T47D (cell line): ENCODE measurements at places on chromosomes 5 and 9.

- DNase-seq = no peak
Observed at GRCh38 chr9:137321726-137322361, 19.8 kb upstream of the NRARP start.

- DNase-seq = no peak
Observed at GRCh38 chr5:132301344-132302271, 7.4 kb downstream of the SLC22A4 start.

DNA sequence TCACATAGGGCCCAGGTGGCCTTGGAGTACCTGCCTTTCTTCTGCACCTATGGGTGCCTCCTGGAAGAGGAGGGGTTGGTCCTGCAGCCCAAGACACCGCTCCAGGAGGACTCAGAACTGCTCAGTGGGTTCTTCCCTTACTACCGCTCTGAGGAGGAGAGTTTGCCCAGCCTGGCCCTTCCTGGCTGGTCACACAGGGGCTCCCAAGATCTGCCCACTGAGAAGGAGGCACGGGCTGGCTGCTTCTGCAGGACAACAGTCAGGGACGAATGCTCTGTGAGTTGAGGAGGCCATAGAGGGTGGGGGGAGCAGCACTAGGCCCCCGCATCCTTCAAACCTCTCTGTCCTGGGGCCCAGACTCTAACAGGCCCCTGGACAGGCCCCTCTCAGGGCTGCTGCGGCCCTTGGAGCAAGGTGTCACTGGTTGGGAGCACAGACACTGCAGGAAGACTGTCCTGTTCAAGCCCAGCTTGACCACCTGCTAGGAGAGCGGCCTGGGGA lies 9.9 kb upstream of the SLC25A48 start:
- no peak for DNase-seq

- no peak for DNase-seq
Observed at GRCh38 chr9:127909839-127910273, 7.0 kb downstream of the ST6GALNAC4 start.

- no peak for DNase-seq
Observed at GRCh38 chr9:37977851-37978480, 74.0 kb upstream of the SLC25A51 start.

GRCh38 chr9:126652140-126652582 lies 38.4 kb downstream of the LMX1B start:
- no peak for DNase-seq

- DNase-seq = no peak
Observed at GRCh38 chr5:156376751-156377150, 49.8 kb downstream of the SGCD start.

DNA sequence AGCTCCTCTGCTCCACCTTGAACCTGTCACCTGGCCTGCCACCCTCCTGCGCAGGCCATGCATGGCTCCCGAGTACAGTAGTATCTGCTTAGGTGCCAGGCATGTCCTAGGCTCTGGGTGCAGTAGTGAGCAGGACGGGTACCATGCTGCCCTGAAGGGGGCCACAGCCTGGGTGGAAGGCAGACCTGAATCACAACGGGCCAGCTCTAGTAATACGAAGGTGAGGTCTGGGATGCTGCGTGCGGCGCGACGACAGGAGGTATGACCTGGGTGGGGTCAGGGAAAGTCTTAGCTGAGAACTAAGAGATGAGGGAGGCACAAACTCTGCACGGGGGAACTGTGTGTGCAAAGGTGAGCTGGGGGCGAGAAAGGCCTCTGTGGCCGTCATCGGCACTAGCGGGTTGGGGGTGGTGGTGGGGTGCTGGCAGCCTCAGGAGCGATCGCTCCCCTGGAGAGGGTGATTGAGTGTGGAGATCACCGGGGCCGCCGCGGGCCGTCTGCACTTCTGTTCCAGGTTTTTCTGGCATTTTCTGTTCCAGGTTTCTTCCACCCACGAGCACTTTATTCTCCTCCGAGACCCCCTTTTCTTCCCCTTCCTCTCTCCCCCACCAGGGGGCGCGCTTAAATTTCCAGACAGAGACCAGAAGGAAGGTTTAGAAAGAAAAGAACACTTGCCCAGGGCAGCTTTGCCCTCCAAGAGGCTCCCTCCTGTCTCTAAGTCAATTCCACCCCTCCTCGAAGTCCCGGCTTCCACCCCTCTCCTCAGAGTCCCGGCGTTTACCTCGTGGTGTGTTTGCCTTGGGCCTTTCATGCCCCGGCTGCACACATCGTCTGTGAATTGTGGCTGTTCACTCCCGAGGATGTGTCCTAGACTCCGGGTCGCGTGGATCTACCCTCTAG lies 15.1 kb downstream of the PDLIM4 start:
- DNase-seq = peak; percentile 75

- DNase-seq = no peak
Observed at GRCh38 chr5:169583101-169583423, 511 bp upstream of the SPDL1 start.

GRCh38 chr5:54692631-54693030 lies 175.1 kb downstream of the SNX18 start:
- no peak for DNase-seq

GRCh38 chr9:88664773-88665172 lies 129.8 kb downstream of the NXNL2 start:
- DNase-seq = no peak

DNA sequence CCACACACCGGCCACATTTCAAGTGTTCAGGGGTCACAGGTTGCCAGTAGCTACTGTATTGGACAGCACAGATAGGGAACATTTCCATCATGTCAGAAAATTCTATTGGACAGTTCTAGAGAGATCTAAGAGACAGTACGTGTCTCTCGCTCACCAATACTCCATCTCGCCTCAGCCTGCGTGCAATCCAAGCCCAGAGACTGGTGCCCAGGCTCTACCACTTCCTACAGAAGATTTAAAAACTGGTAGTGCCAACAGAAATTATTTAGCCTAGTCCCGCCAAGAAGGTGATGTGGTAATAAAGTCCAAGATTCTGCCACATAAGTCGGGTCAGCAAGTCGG lies 390 bp upstream of the SNX2 start:
- no peak for DNase-seq

DNA sequence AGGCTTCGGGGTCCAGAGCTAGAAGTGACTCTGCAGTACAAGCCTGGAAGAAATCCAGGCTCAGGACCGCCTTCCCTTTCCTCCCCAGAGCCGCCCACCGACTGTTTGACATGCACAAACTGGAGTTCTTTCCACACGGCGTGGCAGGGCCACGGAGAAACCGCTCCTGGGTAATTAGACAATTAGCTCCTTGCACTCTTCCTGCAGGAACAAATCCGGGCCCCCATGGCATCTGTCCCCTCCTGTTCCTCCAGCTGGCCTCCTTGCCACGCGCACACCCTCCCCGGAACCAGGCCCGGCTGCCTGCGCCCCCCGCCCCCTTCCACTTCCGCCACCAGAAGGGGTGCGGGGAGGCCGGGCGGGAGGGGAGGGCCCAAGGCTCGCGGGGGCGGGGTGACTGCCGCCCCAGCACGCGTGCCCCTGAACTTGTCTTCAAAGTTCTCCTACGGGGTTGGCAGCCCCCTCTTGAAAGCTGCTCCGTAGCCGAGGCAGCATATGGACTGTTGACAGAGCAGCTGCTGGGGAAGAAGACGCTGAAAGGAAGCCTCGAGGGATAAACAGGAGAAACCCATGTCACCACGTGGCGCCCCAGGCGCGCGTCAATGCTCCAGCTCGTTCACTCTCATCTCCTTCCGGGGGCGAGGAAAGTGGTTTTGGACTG lies 74.3 kb downstream of the SEC61B start:
- no peak for DNase-seq

- no peak for DNase-seq
Observed at GRCh38 chr9:134617246-134617645, 24.4 kb upstream of the COL5A1 start.

DNA sequence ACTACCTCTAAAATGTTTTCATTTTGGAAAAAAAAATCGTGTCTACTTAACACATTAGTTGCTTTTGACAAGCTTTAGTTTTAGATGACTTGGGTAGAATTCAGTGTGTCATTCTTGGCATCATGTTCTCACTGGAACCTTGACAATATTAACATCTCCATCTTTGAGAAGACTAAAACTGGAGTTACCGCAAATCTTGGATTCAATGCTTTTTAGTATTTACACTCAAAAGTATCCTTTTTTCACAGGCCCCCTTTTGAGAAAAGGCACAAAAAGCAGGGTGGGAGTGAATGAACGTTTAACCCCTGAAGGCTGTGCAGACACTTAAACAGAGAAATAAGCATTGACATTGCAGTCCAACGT lies 549.1 kb downstream of the CSNK1G3 start:
- no peak for DNase-seq

GRCh38 chr9:114571391-114571790 lies 16.2 kb upstream of the ATP6V1G1 start:
- DNase-seq = no peak

DNA sequence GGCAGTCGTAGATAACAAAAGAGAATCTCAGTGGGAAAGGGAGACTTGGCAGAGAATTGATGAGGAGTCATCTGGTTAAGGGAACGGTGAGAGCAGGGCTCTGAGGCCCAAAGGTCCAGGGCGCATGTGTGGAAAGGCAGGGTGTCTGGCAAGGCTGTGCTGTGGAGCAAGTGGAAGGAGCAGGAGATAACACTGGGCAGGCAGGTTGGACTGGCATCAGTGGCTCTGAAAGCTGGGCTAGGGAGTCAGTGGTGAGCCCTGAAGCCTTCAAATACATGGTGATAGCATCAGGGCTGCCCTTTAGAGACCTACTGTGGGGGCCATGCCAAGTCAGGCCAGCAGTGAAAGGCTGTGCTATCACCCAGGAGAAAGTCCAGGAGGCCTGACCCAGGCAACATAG lies 131.3 kb downstream of the GABBR2 start:
- DNase-seq = no peak

GRCh38 chr9:85212887-85213286 lies 528.9 kb downstream of the AGTPBP1 start:
- no peak for DNase-seq
